Stimulated activated memory B cell treated with anti-CD40 and anti-IgM and Interleukin-4, amounts not matched to agents 10 μg/mL and 1 μg/mL and 100 μg/mL, for 72 hours (primary cell): ENCODE measurements at places on chromosomes 6 and 20.
A peak's percentile ranks its signal among the peaks of the same experiment; 100 is the strongest.

DNA sequence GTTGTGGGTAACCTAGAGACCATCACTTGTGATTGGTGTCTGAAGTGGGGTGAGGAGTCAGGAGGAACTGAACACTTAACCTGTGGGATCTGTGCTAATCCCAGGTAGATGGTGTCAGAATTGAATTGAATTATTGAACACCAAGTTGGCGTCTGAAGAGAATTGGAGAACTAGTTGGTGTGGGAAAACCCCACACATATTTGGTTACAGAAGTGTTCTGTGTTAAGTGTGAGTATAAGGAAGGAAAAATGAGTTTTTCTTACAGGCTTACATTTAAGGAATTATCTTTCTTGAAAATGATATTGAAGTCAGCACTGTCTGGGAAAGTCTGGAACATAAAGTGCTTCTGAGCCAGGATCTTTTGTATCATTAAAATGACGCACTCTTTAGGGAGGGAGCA, 182.9 kb upstream of the ECI2 start:
- no peak overlapping the region for H3K4me3 ChIP-seq
- peaks cover 5% of the 10 kb centered on the region for H3K36me3 ChIP-seq
- peaks cover 13% of the 10 kb centered on the region for H3K27me3 ChIP-seq
- H3K27ac ChIP-seq: no peak overlapping the region
- peaks cover 16% of the 10 kb centered on the region for H3K4me1 ChIP-seq

DNA sequence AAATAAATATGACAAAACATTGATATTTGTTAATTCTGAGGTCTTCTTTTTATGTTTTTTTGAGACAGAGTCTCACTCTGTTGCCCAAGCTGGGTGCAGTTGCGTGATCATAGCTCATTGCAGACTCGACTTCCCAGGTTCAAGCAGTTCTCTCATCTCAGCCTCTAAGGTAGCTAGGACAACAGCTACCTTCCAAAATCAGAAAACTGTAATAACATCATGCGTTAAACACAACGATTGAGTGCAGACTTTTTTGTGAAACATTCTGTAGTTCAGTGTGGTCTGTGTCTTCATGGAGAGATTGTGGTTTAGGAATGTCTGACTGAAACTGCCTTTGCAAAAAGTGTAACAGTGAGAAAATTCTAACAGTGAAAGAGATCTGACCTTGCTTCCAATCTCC, 16.1 kb upstream of the DOK5 start:
- no peak overlapping the region for H3K4me3 ChIP-seq
- H3K36me3 ChIP-seq: no peaks in the 10 kb centered on the region
- no peak overlapping the region for H3K27ac ChIP-seq
- ATAC-seq: no peak
- H3K27me3 ChIP-seq: no peaks in the 10 kb centered on the region

- no peak for ATAC-seq
- peaks cover 18% of the 10 kb centered on the region for H3K27me3 ChIP-seq
- H3K36me3 ChIP-seq: no peaks in the 10 kb centered on the region
- H3K4me3 ChIP-seq: no peak overlapping the region
- H3K4me1 ChIP-seq: no peaks in the 10 kb centered on the region
These were observed 290.3 kb upstream of the STXBP5 start for GRCh38 chr6:146913842-146914488.

GRCh38 chr6:158939255-158940159, 60.5 kb downstream of the RSPH3 start:
- peak; percentile 73 for ATAC-seq
- H3K4me1 ChIP-seq: peaks cover 15% of the 10 kb centered on the region
- peak overlapping the region; percentile 82 for H3K27ac ChIP-seq
- H3K27me3 ChIP-seq: no peaks in the 10 kb centered on the region
- peaks cover 9% of the 10 kb centered on the region for H3K36me3 ChIP-seq
- H3K4me3 ChIP-seq: peak overlapping the region; percentile 76

GRCh38 chr6:42454428-42454791, 2.7 kb upstream of the TRERF1 start:
- no peak for ATAC-seq

GRCh38 chr6:137728386-137729349, 138.4 kb upstream of the TNFAIP3 start:
- H3K36me3 ChIP-seq: no peaks in the 10 kb centered on the region
- peaks cover 11% of the 10 kb centered on the region for H3K27me3 ChIP-seq
- H3K4me1 ChIP-seq: no peaks in the 10 kb centered on the region
- no peak overlapping the region for H3K4me3 ChIP-seq
- ATAC-seq: no peak
